ENCODE measurements at places on chromosomes 12 and 14.

- H3K4me3 ChIP-seq, result no peak overlapping the region
- H3K27me3 ChIP-seq, result peaks cover 16% of the 10 kb centered on the region
- H3K27ac ChIP-seq, result no peak overlapping the region
- no peaks in the 10 kb centered on the region for H3K36me3 ChIP-seq
Observed at GRCh38 chr12:132302466-132303358, 26.7 kb downstream of the GALNT9 start.

DNA sequence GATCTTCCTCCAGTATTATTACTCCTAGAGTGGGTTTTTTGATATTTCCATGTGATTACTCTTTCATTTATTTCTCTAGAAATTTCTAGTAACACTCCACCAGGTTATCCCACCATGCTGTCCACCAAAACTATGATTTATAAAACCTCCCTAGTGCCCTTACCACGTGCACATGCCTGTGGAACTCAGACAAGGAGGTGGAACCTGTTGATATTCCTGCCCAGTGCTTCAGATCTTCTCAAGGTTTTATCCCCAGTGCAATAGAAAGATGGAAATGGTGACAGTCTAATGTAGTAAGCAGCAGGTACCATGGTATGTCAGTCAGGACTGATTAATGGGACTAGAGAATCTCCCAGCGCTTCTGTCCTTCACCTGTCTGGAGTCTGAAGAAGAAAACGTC lies 3.5 kb upstream of the ARF3 start:
- no peak overlapping the region for H3K27ac ChIP-seq
- H3K36me3 ChIP-seq, result no peaks in the 10 kb centered on the region
- H3K4me3 ChIP-seq, result no peak overlapping the region
- H3K4me1 ChIP-seq, result peaks cover 10% of the 10 kb centered on the region

DNA sequence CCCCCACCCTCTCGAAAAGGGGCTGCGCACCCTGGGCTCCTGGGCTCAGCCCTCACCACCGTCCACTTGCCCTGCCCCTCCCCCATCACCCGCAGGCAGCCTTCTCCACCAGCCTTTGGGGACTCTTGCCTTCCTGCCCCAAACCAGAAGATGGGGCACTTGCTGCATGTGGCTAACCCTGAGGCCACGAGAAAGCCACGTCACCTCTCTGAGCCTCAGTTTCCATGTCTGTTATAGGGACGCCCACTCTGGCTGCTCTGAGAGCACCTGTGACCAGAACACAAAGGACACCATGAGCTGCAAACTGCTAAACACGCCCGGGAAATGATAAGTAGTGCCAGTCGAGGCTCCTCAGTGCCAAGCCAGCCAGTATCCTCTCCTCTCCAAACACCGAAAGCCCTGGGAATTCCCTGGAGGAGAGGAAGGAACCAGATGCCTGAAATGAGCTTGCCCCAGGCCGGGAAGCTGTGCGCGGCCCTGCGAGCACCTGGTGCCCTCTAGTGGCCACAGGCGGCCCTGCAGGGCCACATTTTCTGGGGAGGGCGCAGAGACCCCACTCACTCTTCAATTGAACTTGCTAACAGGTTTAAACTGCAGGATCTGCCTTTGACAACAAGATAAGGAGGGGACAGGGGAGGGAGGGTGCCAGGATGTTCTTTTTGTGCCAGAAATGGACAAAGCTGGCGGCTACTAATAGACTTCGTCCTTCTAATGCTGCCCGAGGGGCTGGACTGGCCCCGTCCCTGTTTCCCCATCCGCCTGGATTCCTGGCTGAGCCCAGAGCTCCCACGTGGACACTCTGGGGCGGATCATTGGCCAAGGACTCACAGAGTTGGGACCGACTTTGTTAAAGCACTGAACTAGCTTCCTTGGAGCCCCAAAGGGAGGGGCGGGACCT lies 10.2 kb upstream of the SERPINA9 start:
- no peak overlapping the region for H3K4me3 ChIP-seq
- H3K36me3 ChIP-seq, result no peaks in the 10 kb centered on the region
- H3K4me1 ChIP-seq, result no peaks in the 10 kb centered on the region
- DNase-seq, result peak; percentile 7
- H3K27me3 ChIP-seq, result no peaks in the 10 kb centered on the region

DNA sequence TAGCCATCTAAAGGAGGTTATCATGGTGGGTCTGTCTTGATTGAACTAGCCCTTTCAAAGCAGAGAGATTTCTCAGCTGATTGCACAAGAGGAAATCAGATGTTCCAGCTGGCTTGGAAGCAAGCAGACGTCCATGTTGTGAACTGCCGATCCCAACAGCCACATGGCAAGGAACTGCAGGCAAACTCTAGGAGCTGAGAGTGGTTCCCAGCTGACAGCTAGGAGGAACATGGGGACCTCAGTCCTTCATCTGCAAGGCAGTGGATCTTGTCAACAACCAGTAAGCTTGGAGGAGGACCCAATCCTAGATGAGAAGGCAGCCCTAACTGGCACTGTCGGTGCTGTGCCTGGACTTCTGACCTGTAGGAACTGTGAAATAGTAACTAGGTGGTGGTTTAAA lies 7.7 kb downstream of the ACVR1B start:
- DNase-seq, result no peak
- H3K27ac ChIP-seq, result no peak overlapping the region
- no peaks in the 10 kb centered on the region for H3K36me3 ChIP-seq
- no peaks in the 10 kb centered on the region for H3K27me3 ChIP-seq
- H3K4me1 ChIP-seq, result peaks cover 31% of the 10 kb centered on the region
- H3K4me3 ChIP-seq, result no peak overlapping the region

GRCh38 chr12:13250416-13250815 lies 53.9 kb downstream of the EMP1 start:
- no peaks in the 10 kb centered on the region for H3K27me3 ChIP-seq
- no peaks in the 10 kb centered on the region for H3K4me1 ChIP-seq
- H3K36me3 ChIP-seq, result no peaks in the 10 kb centered on the region
- DNase-seq, result no peak
- H3K4me3 ChIP-seq, result no peak overlapping the region

GRCh38 chr14:65070471-65070976 lies 31.8 kb downstream of the MAX start:
- no peaks in the 10 kb centered on the region for H3K27me3 ChIP-seq
- no peak overlapping the region for H3K27ac ChIP-seq
- DNase-seq, result no peak
- peaks cover 13% of the 10 kb centered on the region for H3K36me3 ChIP-seq
- H3K4me1 ChIP-seq, result peaks cover 12% of the 10 kb centered on the region
- no peak overlapping the region for H3K4me3 ChIP-seq

- no peak for DNase-seq
- no peak overlapping the region for H3K4me3 ChIP-seq
- no peaks in the 10 kb centered on the region for H3K36me3 ChIP-seq
- H3K27me3 ChIP-seq, result no peaks in the 10 kb centered on the region
- H3K27ac ChIP-seq, result no peak overlapping the region
Observed at GRCh38 chr12:100346660-100347059, 10.2 kb upstream of the SLC17A8 start.

DNA sequence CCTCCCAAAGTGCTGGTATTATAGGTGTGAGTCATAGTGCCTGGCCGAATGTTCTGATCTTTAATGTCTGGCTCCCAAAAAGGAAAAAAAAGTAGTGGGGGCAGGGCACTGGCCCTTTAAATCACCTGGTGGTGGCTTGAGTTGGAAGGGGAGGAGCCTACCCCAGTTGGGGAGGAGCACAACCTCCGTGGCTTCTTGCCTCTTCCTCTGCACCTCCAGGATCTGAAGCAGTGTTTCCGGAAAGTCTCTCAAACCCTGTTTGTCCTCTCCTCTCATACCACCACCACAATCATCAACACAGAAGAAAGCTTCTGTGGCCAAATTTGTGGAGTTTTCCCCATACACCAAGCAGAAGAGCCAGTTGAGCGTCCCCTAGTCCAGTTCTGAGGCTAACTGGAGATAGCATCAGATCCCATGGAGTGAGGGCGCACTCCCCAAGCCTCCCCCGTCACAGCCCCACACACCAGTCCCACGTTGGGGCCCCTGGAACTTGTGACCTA lies 24.3 kb upstream of the RCOR1 start:
- H3K36me3 ChIP-seq, result no peaks in the 10 kb centered on the region
- H3K27me3 ChIP-seq, result no peaks in the 10 kb centered on the region
- H3K4me3 ChIP-seq, result no peak overlapping the region
- no peak overlapping the region for H3K27ac ChIP-seq

GRCh38 chr12:111445726-111446581 lies 40.2 kb downstream of the SH2B3 start:
- peaks cover 57% of the 10 kb centered on the region for H3K4me1 ChIP-seq
- peak overlapping the region; percentile 12 for H3K4me3 ChIP-seq
- no peak for DNase-seq
- H3K36me3 ChIP-seq, result peaks cover 14% of the 10 kb centered on the region

DNA sequence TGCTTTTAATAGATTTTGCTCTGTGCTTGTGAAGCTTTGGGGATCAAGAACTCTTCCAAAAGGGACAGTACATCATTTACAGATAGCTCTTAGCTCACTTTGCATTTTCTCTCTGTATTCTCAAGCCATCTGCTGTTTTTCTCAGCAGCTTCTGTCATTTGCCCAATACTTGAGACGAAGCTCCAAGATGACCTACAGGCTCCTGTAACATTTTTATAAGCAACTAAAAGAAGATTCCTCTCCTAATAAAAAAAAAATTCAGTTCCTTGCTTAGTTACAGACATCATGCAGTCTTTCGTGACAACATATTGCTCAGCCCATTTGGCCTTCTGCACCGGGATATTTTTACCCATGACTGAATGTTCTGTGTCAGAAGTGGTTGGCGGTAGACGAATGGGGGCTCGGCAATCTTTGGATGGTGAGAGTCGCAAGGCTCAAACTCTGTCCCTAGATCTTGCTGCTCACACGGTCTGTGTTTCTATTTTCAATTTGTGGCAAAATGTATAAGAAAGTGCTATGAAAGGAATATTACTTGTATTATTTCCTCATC lies 215.6 kb downstream of the FSCB start:
- no peak for DNase-seq
- H3K36me3 ChIP-seq, result no peaks in the 10 kb centered on the region
- no peak overlapping the region for H3K4me3 ChIP-seq
- no peaks in the 10 kb centered on the region for H3K27me3 ChIP-seq

DNA sequence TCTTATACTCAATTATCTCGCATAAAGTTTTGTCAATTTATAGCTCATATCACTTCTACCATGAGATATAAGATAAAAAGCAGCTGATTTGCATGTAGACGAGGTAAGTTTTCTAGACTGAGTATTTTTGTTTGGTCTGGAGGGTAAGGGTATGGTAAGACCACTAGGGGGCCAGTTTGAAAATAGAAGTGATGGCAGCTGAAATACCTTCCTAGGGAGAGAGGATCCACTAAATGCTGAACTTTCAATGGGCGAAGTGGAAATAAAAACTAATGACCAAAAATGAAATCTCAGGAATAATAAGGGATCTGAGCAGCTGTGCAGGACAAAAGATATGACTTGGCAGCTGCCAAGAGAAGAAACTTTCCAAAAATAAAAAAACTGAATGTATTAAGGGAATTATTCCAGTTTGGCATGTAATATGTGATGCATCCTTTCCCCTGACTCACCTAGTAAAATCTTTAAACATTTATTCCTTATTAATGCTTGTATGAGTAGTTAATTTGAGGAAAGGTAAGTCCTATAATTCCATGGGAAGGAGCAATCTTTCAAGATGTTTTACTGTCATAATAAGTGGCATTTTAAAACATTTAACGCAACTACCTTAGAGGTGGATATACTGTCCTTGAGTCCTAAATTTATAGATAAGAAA lies 754.5 kb downstream of the C12orf50 start:
- no peak overlapping the region for H3K27ac ChIP-seq
- H3K27me3 ChIP-seq, result no peaks in the 10 kb centered on the region
- peak; percentile 33 for DNase-seq
- H3K4me3 ChIP-seq, result no peak overlapping the region
- no peaks in the 10 kb centered on the region for H3K36me3 ChIP-seq

DNA sequence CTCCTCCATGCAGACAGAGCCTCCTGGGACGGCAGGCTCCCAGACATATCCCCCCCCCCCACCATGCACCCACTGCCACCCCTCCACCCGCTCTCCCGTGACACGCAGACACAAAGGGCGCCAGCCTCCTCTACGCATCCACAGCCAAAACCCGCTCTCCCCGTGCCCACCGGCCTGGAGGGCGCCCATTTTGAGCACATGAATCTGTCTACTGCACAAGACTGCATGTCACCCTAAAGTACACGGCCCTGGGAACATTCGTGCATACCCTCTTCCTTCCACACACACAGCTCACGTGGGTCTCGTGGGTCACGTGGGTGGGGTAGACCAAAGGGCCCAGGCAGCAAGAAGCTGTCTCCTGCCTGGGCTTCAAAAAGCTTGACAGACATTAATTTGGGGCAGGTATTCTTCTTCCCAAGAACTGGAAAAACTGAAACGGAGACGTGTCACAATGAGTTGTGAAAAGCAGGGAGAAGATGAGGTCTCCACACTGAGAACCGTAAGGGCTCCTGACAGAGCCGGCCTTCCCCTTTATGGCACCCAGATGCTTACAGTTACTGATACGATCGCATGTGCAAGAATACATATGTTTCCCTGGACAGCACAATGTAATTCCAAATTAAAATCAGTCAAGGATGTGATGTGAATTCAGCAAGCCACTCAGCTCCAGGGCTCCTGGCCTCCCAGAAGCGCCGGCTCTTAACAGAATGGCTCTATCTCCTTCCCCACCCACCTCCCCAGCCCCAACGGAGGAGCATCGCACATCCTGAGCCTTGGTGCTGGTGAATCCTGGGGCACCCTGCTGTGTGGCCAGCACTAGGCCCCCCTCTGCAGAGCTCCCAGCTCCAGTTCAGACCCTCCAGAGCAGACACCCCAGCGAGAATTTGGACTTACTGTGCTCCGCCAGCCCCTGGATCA lies 1.9 kb downstream of the TGFB3 start:
- H3K27me3 ChIP-seq, result no peaks in the 10 kb centered on the region
- peaks cover 33% of the 10 kb centered on the region for H3K4me1 ChIP-seq
- H3K36me3 ChIP-seq, result no peaks in the 10 kb centered on the region
- H3K27ac ChIP-seq, result no peak overlapping the region

GRCh38 chr14:78178071-78178470 lies 7.9 kb downstream of the NRXN3 start:
- DNase-seq, result no peak
- no peaks in the 10 kb centered on the region for H3K4me1 ChIP-seq

GRCh38 chr14:100605706-100606686 lies 18.8 kb upstream of the BEGAIN start:
- H3K4me1 ChIP-seq, result peaks cover 12% of the 10 kb centered on the region
- no peak overlapping the region for H3K4me3 ChIP-seq
- H3K27me3 ChIP-seq, result no peaks in the 10 kb centered on the region
- no peak overlapping the region for H3K27ac ChIP-seq

DNA sequence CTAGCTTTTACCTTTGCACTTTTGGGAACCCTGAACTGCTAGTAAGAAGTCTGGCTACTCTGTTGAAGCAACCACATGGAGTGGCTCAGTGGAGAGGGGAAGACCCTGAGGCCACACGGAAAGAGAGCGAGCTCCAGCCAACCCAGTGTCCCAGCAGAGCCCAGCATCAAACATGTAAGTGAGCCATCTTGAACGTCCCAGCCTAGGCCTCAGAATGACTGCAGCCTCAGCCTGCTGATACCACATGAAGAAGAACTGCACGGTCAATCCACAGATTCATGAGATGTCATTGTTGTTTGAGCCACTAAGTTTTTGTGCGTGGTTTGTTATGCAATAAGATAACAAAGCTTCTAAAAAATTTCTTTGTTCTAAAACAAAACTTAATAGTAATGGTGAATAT lies 40.2 kb downstream of the TFCP2 start:
- no peak overlapping the region for H3K4me3 ChIP-seq
- no peak for DNase-seq
- no peaks in the 10 kb centered on the region for H3K4me1 ChIP-seq
- no peak overlapping the region for H3K27ac ChIP-seq
- no peaks in the 10 kb centered on the region for H3K27me3 ChIP-seq

All from common myeloid progenitor, CD34-positive (primary cell).